ENCODE measurements at places on chromosomes 5 and 9. TPM values are rescaled to one million over a fixed set of nuclear protein-coding genes. Genes with fewer than 3 reads are reported as not detected.

The DIPK1B gene
- not detected for total RNA-seq

GRCh38 chr9:125522328-125522725 is 184.7 kb downstream of the MAPKAP1 start:
- no peak for DNase-seq
- no peak overlapping the region for H3K4me3 ChIP-seq
- no peaks in the 10 kb centered on the region for H3K36me3 ChIP-seq
- no peak overlapping the region for H3K27ac ChIP-seq
- no peaks in the 10 kb centered on the region for H3K27me3 ChIP-seq
- H3K4me1 ChIP-seq = peaks cover 20% of the 10 kb centered on the region

DNA sequence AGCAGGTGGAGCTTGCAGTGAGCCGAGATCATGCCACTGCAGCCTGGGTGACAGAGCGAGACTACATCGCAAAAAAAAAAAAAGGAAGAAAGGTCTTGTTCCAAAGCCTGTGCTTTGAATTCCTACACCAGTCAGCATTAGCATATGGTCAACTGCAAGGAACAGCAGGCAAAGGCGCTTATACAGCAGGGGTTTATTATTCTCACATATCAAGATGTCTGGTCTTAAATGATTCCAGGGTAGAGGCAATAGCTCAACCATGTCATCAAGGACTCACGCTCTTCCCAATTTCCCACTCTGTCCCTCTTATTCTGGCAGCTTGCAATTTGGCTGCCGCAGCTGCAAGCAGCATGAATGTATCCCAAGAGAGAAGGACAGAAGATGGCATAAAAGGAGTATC is 28.6 kb upstream of the HRH2 start:
- no peak overlapping the region for H3K4me3 ChIP-seq
- no peak for DNase-seq
- H3K27me3 ChIP-seq = no peaks in the 10 kb centered on the region
- H3K36me3 ChIP-seq = no peaks in the 10 kb centered on the region
- H3K27ac ChIP-seq = no peak overlapping the region

DNA sequence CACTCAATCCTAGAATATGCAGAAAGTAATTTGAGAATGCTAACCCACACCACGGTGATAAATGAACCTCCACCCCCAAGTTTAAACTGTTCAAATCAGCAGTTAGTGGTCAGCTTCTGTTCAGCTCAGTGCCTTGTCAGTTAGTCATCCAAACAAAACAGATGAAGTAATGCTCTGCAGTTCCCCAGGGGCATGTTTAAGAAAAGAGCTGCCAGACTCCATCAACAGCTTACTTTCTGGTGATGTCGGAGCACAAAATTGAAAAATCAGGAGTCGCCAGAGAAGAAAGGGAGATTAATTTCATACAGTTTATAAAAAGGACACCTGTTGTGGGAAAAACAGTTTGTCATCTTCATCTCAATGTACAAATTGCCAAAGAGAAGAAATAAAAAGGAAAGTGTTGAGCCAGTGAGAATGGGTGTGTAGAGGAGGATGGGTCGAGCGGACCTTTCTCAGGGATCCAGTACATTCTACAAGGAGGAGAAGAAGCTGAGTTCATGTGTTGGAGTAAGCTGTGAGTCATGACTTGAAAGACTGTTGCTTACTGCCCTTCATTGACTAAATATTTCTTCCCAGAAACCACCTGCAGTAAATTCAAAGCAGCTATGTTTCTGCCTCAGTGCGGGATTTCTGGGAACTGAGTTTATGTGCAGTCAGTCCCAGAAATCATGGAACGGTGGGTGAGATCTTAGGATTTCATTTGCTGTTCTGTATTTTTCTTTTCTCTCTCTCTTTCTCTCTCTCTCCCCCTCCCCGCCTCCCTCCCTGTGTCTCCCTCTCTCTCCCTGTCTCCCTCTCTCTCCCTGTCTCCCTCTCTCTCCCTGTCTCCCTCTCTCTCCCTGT is 13.7 kb downstream of the TRIO start:
- no peaks in the 10 kb centered on the region for H3K4me1 ChIP-seq
- H3K4me3 ChIP-seq = no peak overlapping the region
- no peak for DNase-seq
- no peak overlapping the region for H3K27ac ChIP-seq

DNA sequence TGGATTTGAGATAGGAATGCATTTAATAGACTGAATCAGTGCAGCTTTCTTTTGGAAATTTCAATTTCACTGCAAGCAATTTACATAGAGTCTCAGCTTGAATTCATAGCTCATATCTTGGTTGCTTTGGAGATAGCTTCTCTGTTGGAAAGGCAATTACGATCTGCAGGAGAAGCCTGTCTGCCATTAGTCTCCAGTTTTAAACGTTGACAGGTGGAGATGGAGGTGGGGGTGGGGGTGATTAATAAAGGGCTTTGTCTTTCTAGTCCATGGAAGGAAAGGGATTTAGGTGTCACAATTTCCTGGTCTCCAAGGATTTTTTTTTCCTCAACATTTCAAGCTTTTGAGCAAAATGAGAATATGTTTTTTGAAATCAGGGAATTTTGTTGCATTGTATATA is 184.7 kb downstream of the CARTPT start:
- no peak overlapping the region for H3K27ac ChIP-seq
- H3K4me3 ChIP-seq = no peak overlapping the region
- no peak for DNase-seq
- no peaks in the 10 kb centered on the region for H3K36me3 ChIP-seq
- H3K4me1 ChIP-seq = no peaks in the 10 kb centered on the region
- H3K27me3 ChIP-seq = no peaks in the 10 kb centered on the region

GRCh38 chr5:113274836-113275414 is 159.9 kb downstream of the TSSK1B start:
- no peak for DNase-seq
- no peak overlapping the region for H3K4me3 ChIP-seq

- H3K4me3 ChIP-seq = no peak overlapping the region
- no peaks in the 10 kb centered on the region for H3K27me3 ChIP-seq
- no peak for DNase-seq
- peaks cover 13% of the 10 kb centered on the region for H3K4me1 ChIP-seq
- H3K27ac ChIP-seq = no peak overlapping the region
These were observed 70.5 kb downstream of the CDKN2A start for GRCh38 chr9:21923694-21924093.

DNA sequence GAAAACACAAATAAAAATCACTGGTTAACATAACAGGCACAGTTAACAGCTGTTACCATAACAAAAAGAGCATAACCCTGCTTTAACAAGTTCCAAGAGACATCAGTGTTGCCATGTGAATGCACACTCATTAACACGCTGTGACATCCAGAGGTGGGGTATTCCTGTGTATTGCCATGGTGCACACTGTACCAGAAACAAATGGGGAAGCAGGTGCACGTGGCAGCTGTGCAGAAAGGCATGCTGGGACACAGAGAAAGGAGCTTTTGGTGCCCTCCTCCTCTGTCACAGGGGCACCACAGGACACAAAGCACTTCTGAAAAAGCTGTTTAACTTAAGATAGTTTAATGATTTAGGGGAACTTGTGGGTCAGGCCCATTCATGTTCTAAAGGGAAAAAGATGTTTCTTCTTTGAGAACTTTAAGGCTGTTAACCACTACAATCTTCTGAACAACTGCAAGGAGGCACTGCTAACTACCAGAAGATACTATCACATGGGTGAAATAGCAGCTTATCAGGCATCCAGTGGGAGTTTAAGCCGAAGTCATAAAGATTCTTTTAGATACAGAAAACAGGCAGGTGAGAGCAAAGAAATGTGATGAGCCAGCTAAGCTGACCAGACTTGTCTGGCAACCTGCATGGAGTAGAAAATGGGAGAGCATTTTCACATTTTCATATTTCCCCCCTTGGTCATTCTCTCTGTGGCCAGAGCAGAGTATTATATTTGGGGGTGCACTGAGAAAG is 56.4 kb upstream of the GOLPH3 start:
- H3K4me3 ChIP-seq = no peak overlapping the region
- no peaks in the 10 kb centered on the region for H3K4me1 ChIP-seq
- H3K27ac ChIP-seq = no peak overlapping the region
- no peaks in the 10 kb centered on the region for H3K36me3 ChIP-seq
- H3K27me3 ChIP-seq = no peaks in the 10 kb centered on the region
- DNase-seq = no peak

GRCh38 chr9:127175764-127176163 is 53.3 kb upstream of the ANGPTL2 start:
- H3K27ac ChIP-seq = no peak overlapping the region
- no peaks in the 10 kb centered on the region for H3K36me3 ChIP-seq
- no peak for DNase-seq
- H3K4me3 ChIP-seq = no peak overlapping the region
- no peaks in the 10 kb centered on the region for H3K4me1 ChIP-seq

All from naive thymus-derived CD4-positive, alpha-beta T cell (primary cell).